ENCODE measurements at places on chromosomes 3 and 15. TPM values are rescaled to one million over a fixed set of nuclear protein-coding genes. Genes with fewer than 3 reads are reported as not detected.

DNA sequence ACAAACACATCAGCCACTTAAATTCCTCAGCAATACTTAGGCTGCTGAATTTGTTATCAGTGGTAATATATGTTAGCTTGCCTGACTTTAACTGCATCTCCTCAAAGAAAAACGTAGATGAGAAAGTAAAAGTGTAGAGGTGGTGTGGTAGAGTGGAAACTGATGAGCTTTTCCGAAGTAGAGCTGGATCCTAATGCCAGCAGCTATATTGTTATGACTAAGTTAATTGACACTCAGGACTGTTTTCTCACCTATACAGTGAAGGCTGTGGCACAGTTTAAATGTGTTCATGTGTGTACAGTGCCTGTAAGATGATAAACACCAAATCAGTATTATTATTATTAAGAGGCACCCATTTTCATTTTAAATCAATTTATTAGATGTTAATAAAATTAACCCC lies 174.9 kb downstream of the TNIK start:
- H3K27ac ChIP-seq = peak overlapping the region; percentile 80
- peaks cover 68% of the 10 kb centered on the region for H3K4me1 ChIP-seq
- no peak overlapping the region for H3K4me3 ChIP-seq
- DNase-seq = no peak
- no peaks in the 10 kb centered on the region for H3K27me3 ChIP-seq

DNA sequence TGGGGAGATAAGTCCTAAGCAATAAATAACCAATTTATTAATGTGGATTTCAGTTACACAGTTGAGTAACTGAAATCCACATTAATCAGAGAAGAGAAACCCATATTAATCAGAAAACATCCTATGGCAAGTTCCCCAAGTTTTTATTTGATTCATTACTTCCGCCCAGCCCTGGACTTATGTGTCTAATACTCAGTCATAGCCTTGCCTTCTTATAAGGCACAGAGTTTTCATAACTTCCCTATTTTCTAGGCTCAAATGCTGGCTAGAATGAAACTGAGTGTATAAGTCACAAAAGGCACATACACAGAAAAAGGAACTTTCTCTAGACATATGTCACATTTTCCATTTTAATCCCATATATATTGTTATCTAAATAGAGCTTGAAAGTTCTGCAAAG lies 28.8 kb downstream of the CD47 start:
- peaks cover 26% of the 10 kb centered on the region for H3K36me3 ChIP-seq
- no peak for DNase-seq
- no peaks in the 10 kb centered on the region for H3K27me3 ChIP-seq
- H3K27ac ChIP-seq = no peak overlapping the region
- H3K4me3 ChIP-seq = no peak overlapping the region
- H3K4me1 ChIP-seq = no peaks in the 10 kb centered on the region

DNA sequence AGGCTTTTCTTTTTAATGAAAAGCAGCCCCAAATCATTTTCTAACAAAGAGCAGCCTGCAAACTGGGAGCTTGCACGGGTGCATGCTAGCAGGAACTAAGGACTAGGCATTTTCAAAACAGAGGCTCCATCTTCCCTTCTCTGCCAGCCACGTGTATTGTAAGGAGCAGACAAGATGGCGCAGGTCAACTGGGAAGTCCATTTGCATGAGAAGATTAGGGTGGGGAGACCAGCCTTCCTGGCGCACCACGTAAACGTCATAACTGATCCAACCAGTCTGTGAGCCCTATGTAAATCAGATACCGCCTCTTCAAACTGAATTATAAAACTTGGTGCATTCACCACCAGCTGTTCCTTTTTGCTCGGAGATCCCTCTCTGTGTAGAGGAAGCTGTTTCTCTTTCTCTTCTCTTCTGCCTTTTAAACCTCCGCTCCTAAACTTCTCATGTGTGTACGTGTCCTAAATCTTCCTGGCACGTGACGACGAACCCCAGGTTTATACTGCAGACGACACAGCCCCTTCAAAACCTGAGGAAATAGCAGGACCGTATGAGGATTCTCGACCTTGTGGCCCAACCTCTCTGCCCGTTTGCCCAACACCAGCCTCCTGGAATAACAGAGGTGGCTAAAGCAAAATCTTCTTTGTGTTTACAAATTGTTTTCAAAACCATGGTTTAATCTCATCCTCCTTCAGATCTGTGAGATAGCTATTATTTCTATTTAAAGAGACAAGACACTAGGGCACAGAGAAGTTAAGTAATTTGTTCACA lies 26.4 kb upstream of the SLC30A4 start:
- no peak for DNase-seq
- H3K27me3 ChIP-seq = no peaks in the 10 kb centered on the region
- H3K36me3 ChIP-seq = no peaks in the 10 kb centered on the region
- H3K4me1 ChIP-seq = no peaks in the 10 kb centered on the region
- H3K27ac ChIP-seq = no peak overlapping the region
- H3K4me3 ChIP-seq = no peak overlapping the region

- no peak for DNase-seq
- no peak overlapping the region for H3K4me3 ChIP-seq
- no peak overlapping the region for H3K27ac ChIP-seq
- no peaks in the 10 kb centered on the region for H3K4me1 ChIP-seq
Observed at GRCh38 chr3:141021261-141021660, 29.9 kb upstream of the SPSB4 start.

DNA sequence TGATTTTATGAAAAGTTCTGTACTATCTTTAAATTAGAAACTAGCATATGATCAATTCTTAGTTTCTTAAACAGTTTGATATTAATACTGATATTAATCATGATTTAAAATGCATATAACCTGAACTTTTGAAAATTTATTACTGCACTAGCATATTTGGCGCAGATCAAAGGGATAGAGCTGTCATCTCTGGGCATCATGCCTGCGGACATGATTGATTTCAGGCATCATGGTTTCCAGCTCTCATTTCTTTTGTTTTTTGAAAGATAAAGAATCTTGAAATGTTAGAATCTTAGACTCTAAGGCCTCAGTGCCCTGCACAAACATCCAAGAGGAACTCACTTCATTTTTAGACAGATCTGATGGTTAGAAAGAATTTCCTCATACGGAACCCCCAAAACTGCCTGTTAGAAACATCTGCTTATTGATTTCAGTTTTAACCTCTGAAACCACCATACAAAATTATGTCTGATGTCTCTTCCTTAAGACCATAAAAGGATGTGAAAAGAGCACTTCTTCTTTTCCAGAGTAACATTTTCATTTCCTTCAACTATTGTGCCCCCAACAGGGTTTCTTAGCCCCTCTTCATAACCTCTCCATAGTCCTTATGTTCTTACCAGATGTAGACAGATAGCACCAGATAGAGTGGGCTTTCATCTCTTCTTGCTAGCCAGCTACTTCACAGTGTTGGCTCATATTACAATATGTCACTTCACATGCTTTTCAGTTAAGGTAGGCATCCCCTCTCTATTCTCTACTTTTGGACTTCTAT lies 110.8 kb downstream of the BBX start:
- H3K27me3 ChIP-seq = no peaks in the 10 kb centered on the region
- H3K4me3 ChIP-seq = no peak overlapping the region
- no peaks in the 10 kb centered on the region for H3K36me3 ChIP-seq
- no peak for DNase-seq

DNA sequence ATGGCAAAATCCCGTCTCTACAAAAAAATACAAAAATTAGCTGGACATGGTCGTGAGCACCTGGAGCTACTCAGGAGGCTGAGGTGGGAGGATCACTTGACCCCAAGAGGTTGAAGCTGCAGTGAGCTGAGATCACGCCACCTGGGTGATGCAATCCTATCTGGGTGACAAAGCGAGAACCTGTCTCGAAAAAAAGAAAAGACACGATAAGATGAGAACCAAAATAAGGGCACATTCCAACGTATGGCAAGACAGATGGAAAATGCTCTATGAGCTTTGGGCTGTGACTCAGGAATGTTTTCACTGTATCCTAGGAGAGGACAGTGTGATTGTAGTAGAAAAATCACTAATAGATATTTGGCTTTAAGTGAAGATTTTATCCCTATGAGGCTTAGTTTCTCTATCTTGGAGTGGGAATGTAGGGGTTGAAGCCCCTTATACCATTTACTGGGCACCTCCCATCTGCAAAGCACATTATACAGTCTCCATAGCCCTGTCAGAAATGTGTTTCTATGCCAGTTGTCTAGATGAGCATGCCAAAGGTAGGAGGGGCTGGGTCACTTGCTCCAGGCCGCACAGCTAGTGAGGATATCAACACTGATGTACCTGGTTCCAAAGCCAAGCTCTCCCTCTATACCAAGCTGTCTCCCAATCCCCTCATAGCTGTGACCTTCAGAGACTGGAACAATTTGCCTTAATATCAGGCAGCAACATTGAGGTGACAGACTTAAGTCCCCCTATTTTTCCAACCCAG lies 53.6 kb upstream of the NR2E3 start:
- no peak overlapping the region for H3K4me3 ChIP-seq
- H3K27ac ChIP-seq = no peak overlapping the region
- H3K27me3 ChIP-seq = no peaks in the 10 kb centered on the region
- no peaks in the 10 kb centered on the region for H3K36me3 ChIP-seq
- H3K4me1 ChIP-seq = peaks cover 13% of the 10 kb centered on the region

GRCh38 chr15:78302579-78303312 lies 3.3 kb upstream of the SKIC8 start:
- no peak for DNase-seq
- no peak overlapping the region for H3K4me3 ChIP-seq
- H3K27me3 ChIP-seq = no peaks in the 10 kb centered on the region
- no peaks in the 10 kb centered on the region for H3K36me3 ChIP-seq
- peaks cover 15% of the 10 kb centered on the region for H3K4me1 ChIP-seq
- no peak overlapping the region for H3K27ac ChIP-seq

DNA sequence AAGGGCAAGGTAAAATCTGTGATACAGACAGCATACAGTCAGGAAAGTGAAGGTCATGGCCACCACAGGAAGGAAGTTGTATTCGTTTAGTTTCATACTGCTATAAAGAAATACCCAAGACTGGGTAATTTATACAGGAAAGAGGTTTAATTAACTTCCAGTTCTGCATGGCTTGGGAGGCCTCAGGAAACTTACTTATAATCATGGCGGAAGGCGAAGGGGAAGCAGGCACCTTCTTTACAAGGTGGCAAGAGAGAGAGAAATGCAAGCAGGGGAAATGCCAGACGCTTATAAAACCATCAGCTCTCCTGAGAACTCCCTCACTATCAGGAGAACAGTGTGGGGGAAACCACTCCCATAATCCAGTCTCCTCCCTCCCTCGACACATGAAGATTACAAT lies 353.7 kb upstream of the SEMA6D start:
- no peak overlapping the region for H3K27ac ChIP-seq
- H3K4me1 ChIP-seq = peaks cover 4% of the 10 kb centered on the region
- H3K36me3 ChIP-seq = no peaks in the 10 kb centered on the region
- H3K27me3 ChIP-seq = no peaks in the 10 kb centered on the region
- no peak overlapping the region for H3K4me3 ChIP-seq
- no peak for DNase-seq

- H3K27ac ChIP-seq = peak overlapping the region; percentile 78
- H3K4me3 ChIP-seq = no peak overlapping the region
- H3K36me3 ChIP-seq = no peaks in the 10 kb centered on the region
- H3K27me3 ChIP-seq = no peaks in the 10 kb centered on the region
- DNase-seq = no peak
Observed at GRCh38 chr3:127733781-127734180, 61.0 kb downstream of the ABTB1 start.

- H3K27ac ChIP-seq = no peak overlapping the region
- no peak for DNase-seq
- H3K4me3 ChIP-seq = no peak overlapping the region
- no peaks in the 10 kb centered on the region for H3K36me3 ChIP-seq
- H3K4me1 ChIP-seq = peaks cover 10% of the 10 kb centered on the region
Observed at GRCh38 chr3:194500198-194500597, 13.4 kb upstream of the ATP13A3 start.

- H3K27ac ChIP-seq = no peak overlapping the region
- H3K36me3 ChIP-seq = no peaks in the 10 kb centered on the region
- H3K4me1 ChIP-seq = no peaks in the 10 kb centered on the region
- no peaks in the 10 kb centered on the region for H3K27me3 ChIP-seq
- no peak for DNase-seq
- H3K4me3 ChIP-seq = no peak overlapping the region
Observed at GRCh38 chr3:99429502-99429901, 208.9 kb upstream of the COL8A1 start.

The TTLL13 gene
- not detected for total RNA-seq

DNA sequence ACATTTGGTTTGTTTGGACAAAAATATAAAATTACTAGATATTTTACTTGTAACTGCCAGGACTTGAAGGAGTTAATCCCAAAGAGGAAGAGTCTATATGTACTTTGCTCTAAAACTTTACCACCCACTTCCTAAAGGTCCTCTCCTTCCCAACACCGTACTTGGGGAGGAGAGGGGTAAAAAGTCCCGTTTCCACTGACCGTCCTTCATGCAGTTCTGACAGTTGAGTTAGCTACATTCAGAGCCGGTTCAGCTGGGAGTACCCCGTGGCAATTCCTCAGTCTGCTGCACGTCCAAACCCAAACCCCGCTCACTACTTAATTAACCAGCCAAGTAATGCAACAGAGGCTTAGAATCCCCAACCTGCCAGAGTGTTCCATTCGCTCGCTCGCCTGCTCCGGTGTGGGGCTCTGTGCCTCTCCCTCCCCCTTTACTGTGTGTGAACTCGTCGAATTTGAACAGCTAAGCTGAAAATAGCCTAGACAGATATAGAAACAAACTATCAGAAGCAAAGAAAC lies 519.7 kb downstream of the FOXP1 start:
- no peaks in the 10 kb centered on the region for H3K36me3 ChIP-seq
- H3K27me3 ChIP-seq = no peaks in the 10 kb centered on the region
- peaks cover 54% of the 10 kb centered on the region for H3K4me1 ChIP-seq
- peak overlapping the region; percentile 74 for H3K4me3 ChIP-seq
- DNase-seq = peak; percentile 16
- peak overlapping the region; percentile 90 for H3K27ac ChIP-seq

GRCh38 chr3:16318176-16318575 lies 53.2 kb downstream of the OXNAD1 start:
- no peak overlapping the region for H3K4me3 ChIP-seq
- no peaks in the 10 kb centered on the region for H3K27me3 ChIP-seq
- peaks cover 19% of the 10 kb centered on the region for H3K36me3 ChIP-seq
- no peak for DNase-seq
- peaks cover 3% of the 10 kb centered on the region for H3K4me1 ChIP-seq

DNA sequence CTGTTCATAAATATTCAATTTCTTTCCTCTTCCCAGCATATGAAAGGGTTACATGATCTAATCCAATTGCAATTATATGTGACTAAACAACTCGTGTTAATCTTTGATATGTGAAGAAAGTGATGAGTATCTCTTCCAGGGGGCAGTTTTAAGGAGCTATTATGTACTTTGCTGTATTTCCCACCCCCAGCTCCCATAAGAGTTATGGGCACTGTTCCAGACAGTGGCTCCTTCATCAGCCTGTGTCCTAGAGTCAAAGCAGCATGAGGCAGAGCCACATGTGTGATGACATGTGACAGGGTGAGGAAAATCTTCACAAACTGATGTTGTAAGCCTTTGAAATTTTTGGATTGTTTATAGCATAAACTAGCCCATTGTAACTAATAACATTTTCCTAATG lies 315.4 kb downstream of the DIPK2A start:
- no peaks in the 10 kb centered on the region for H3K27me3 ChIP-seq
- H3K27ac ChIP-seq = no peak overlapping the region
- H3K36me3 ChIP-seq = no peaks in the 10 kb centered on the region
- no peak for DNase-seq
- no peaks in the 10 kb centered on the region for H3K4me1 ChIP-seq

Measured in gastrocnemius medialis (tissue), 4 donors.